Stimulated activated CD4-positive, alpha-beta T cell treated with anti-CD3 and anti-CD28 coated beads, TNF-alpha, amount 100 ng/mL, for 1 hour (primary cell): ENCODE measurements at places on chromosomes 12 and 14.

DNA sequence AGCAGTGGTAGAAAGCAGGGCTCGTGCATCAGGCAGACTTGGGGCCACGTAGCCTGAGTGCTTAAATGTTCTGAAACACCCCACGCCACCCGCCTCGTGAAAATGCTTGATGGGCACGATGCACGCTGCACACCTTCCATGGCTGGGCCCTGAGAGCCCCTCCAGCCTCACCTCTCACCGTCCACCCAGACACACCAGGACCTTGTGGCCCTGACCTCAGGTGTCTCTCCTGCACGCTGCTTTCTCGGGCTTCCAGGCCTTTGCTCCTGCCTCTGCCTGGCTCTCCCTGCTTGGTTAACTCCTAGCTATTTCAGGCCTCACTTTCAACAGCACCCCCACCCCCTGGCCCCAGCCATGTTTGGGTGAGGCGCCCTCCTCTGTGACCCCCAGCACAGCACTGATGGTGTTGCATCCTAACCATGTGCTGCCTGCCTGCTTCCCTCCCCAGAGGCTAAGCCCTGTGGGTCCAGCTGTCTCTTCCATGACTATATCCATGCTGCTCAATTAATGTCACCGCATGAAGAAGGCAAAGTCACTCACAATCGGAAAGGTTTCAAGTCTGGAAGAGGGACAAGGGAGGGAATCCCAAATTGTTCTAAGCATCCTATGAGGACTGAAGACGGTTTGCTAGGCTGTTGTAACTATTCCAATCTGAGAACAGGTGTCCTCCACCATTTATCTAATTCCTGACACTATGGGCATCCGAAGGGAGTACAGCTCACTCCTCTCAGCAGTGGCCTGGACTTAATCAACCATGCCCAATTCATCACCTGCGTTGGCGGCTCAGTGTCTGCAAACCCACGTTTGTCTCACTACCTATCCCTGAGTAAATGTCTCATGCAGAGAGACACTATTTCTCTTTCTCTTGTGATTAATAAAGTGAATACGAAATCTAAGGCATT is 82.2 kb downstream of the CCDC88C start:
- DNase-seq = no peak

GRCh38 chr12:109885616-109886015 is 5.3 kb upstream of the GLTP start:
- DNase-seq = no peak

DNA sequence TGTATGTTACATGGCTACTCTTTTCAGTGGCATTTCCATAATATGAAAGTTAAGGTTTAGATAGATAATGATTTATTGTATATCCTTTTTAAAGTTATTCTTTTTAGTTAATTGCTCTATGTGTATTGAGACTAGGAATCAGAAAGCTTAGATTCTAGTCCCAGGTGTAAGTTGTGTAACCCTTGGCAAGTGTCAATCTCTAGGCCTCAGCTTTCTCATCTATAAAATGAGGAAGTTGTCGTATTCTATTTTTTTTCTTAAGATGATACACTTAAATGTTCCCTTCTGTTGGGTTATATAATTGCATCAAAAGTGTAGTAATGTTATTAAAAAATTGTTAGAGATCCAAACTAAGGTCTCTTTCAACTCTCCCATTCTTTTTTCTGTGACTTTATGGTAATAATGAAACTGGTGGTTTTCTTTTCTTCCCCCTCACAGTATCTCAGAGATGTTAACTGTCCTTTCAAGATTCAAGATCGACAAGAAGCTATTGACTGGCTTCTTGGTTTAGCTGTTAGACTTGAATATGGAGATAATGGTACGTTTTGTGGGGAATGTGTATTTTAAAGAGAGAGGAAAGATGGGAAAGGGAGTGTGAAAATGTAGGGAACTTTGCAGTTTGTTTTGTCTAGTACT is 4.1 kb downstream of the RTRAF start:
- DNase-seq = no peak

DNA sequence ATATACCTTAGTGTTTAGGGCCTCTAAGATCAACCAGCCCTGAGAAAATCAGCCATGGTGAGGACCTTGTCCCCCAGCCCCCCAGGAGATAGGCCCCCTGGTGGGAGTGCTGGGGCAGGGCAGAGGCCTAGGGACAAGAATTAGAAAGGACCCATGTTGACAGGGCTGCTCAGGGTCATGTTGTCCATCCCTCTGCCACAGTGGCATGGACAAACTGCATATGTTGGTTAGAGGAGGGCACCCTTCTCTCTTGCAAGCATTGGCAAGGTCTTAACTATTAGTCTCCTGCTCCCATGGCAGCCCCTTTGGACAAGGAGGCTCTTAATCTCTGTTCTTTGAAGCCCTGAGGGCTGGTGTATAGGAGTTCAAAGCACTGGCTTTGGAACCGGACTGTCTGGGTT is 755 bp upstream of the PTPN6 start:
- no peak for DNase-seq

DNA sequence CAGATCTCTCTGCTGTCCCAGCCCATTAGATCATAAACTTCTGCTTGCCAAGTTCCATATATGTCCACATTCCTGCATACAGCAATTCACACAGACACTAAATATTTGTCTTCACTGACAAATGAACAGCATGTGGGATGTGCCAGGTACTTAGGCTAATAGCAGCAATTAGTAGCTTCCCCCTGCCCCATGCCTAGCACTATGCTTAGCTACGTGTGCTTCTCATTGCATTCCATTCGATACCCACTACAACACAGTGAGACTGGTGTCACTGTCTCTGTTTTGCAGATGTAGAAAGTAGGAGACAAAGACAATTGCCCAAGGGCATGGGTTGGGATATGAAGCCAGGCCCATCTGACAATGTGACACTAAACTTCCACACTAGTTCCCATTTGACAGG is 308.4 kb downstream of the BCL11B start:
- no peak for DNase-seq

- DNase-seq = no peak
Measured at GRCh38 chr14:49619730-49620129, 696 bp downstream of the RPL36AL start.

DNA sequence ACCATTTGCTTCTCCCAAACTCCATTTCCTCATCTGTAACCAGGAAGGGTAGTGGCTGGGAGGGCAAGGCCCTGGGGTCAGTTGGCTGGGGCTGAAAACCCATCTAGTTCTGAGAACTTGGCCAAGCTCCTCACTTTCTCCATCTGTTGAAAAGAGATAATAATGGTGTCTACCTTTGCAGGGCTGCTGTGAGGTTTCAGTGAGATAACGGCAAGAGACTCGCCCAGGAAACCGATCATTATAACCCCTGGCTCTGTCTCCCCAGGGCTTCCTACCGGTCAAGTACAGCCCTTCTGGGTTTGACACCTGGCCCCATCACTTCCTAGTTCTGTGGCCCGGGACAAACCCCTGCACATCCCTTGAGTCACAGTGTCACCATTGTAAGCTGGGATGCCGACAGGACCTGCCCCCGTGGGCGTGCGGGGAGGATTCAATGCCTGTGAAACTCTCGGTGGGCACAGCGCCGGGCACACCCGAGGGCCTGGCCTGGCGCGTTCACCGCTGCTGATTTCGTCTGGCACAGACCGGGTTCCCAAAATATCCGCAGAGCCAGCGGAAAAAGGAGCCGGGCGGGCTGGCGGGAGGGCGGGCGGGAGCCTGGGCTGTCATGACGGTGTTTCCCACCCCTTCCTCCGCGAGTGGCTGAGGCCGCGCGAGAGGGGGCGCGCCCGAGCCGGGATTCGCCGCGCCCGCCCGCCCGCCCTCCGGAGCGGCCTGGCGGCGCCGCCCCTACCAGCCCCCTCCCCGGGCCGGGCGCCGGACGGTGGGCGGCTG is 4.4 kb downstream of the KMT5A start:
- DNase-seq = peak; percentile 58

GRCh38 chr14:75452900-75453816 is 25.3 kb downstream of the JDP2 start:
- DNase-seq = no peak

GRCh38 chr14:77377502-77377844 is 294 bp downstream of the SAMD15 start:
- DNase-seq = no peak

GRCh38 chr12:34404377-34405285 is 382.3 kb downstream of the ALG10 start:
- DNase-seq = no peak

DNA sequence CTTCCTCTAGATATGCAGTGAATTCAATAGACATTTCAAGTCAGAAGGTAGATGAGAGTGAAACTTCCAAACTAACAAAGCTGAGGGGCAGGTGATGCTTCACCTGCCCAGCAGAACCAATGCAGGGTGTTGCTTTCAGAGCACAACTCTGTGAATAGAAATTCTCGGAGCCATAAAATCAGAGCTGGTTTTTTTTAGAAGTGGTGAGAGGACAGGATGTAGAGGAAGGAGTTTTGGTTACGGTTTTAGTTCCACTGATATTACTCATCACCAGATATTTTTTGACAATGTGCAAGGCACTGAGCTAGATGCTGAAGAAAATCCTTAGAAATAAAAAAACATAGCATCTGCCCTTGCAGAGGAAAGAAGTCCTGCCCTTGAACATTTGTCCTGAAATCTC is 62.2 kb downstream of the BMP4 start:
- no peak for DNase-seq

GRCh38 chr12:51883295-51883694 is 4.6 kb upstream of the ANKRD33 start:
- no peak for DNase-seq

DNA sequence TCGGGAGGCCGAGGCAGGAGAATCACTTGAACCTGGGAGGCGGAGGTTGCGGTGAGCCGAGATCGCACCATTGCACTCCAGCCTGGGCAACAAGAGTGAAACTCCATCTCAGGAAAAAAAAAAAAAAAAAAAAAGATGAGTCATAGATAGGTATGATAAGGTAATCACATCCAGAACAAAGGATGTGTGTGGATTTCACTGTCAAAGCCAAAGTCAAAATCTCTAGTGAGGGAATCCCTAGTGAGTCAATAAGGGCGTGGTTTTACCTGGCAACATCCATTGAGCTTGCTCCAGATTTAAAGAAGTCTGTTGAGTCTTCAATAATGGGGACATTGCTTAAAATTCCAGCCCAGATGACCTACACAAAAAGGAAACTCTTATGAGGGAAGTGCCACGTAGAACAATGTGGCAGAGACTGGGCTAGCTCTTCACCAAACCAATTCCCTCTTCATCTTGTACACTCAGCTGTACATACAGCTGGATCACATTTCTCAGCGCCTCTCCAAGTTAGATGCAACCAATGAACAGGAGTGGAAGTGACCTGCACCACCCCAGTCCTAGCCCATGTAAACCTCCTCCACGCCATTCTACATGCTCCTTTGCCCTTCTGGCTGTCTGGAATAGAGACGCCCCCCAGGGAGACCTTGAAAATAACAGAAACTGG is 23.4 kb downstream of the ALDH1L2 start:
- no peak for DNase-seq

GRCh38 chr12:96500693-96501092 is 11.3 kb downstream of the CFAP54 start:
- DNase-seq = no peak

DNA sequence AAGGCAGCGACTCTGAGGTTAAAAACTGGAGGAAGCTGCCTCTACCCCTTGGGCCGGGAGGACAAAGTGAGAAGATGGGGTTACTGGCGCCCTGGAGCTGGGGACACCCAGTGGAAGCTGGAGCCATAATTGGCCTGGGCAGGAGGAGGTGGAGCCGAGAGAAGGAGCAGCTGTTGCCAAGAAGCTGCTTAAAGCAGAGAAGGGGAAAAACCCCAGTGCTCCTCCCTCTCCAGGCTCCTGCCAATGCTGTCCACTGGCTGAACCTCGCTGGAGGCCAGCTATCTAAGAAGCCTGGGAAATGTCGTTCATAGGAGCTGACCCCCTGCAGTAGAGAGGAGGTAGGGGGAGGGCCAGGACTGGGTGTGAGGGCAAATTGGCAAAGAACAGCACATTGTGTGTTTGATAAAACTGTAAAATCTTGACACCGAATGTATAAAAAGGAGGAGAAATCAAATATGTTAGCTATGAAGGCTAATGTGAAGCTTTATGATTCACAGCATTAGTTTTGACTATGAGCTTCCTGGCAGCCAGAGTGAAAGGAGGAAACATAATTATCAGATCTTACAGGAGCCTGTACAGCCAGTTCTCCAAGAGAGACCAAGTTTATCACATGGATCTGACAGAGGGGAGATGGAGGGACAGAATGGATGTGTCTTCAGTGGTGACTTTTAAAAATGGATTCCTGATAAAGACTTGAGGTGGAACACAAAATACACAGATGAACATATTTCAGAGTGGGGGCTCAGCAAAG is 9.5 kb downstream of the HHIPL1 start:
- no peak for DNase-seq

DNA sequence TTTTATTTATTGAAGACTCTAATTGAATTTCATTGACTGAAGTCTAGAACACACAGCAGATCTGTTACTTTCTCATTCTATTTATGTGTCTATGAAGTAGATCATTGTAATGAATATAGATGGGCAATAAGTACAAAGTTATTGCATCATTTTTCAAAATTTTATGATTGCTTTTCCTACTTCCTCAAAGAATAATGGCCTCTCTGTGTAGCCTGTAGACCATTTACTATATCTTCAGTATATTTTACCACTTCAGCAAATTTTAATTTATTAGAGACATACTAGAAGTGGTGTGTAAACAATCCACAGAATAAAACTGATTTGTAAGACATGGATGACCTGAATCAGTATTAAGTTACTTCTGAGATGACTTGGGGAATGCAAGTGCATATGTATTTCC is 291.7 kb upstream of the FAR2 start:
- no peak for DNase-seq

- no peak for DNase-seq
Measured at GRCh38 chr12:50051101-50051806, 6.1 kb upstream of the ASIC1 start.

DNA sequence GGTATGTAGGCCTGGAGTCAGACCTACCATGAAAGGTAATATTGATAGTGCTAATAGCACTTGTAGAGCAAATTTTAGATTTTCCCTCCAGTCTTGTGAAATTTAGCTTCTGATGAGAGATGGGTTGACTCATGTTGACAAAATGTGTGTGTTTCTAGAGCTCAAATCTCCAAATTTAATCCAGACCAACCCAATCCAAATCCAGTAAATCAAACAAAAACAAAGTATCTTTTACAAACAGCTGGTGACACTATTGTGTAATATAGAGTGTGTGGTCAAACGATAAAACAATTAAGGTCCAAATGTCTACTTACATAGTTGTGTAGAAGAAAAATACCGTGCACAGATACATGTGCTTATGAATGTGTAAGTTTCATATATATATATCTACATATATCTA is 63.4 kb upstream of the KITLG start:
- no peak for DNase-seq

DNA sequence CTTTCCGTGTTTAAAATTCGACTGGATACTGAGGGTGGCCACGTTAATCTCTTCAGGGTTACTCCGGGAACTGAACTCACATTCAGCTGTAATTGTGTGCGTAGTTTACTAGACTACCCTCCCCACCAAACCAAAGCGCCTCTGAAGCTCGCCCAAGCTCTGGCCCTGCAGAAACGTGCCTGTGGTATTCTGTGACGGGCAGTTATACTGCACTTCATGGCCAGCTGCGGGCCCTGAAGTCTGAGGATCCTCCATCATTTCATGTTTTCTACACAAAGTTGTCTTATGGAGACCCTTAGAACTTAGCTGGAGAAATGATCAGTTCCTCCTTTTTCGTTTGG is 688 bp downstream of the ZNF26 start:
- no peak for DNase-seq
